Activated CD4-positive, alpha-beta T cell treated with anti-CD3 and anti-CD28 coated beads, Interleukin-2, amount 10 ng/mL, durations not matched to agents 24 days and 14 days (primary cell): ENCODE measurements at places on chromosomes 7 and 10. TPM values are rescaled to one million over a fixed set of nuclear protein-coding genes. Genes with fewer than 3 reads are reported as not detected.

C1QL3 gene
- total RNA-seq, result 0.21 TPM in 1 of 2 replicates, not detected in the other

DNA sequence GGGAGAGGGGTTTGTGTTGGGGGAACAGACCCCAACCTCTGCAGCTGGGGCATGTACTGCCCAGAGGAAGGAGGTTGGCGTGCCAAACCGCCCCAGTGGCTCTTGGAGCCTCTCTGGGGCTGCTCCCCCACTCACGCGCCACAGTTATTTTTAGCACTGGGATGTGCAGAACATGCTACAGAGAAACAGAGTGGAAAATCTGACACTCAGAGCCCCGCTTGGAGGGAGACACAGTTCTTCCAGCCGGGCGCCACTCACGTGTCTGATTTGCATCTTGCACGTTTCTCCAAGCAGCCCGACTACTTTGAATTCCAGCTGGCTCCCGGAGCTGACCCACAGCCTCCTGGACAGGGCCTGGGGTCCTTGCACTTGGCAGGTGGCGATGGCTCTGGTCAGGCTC, 182.0 kb downstream of the RPS24 start:
- no peak for DNase-seq

DNA sequence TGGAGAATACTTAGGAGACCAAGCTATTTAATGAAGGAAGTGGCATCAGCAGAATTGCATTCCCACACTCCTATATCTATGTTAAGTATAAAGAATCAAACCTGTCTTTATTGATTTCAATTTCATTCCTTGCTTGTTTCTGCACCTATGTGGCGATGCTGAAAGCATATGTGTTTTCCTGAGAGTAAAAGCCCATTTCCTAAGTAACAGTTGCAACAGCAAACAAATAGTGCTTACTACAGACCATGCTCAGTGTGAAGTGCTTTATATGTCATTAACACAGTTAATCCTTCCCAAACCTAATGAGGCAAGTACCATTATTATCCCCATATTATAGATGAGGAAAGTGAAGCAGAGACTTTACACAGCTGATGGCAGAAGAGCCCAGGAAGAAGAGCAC, 552.1 kb downstream of the PARD3 start:
- DNase-seq, result no peak

AKR1C4 gene
- not detected in 2 replicates for total RNA-seq

DNA sequence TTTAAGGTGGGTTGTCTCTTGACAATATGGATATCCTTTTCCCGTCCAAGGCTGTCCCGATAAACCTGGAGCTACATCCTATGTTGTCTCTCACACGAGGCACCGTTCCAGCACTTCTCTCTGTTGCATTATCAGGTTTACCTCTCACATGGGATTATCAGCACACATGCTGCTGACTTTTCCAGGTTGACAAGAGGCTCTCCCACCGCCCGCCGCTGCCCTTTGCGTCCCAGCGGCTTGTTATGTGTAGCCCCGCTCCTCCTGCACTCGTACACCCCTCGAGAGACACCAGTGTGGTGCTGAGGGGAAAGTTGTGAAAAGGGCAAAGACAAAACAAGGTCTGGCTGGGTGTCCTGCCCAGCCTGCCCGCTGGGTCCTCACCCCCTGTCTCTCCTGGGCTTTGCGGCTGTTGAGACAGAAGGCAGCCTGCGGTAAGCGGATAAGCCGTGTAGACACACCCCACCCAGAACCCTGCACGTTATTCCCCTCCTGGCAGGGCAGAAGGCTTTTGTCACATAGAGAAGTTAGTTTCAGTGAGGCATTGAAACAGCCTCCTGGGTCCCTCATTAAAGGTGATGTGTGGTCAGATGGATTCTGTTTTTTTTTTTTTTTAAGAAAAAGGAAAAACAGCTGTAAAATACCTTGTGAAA, 38.7 kb downstream of the UBE3C start:
- no peak for DNase-seq

ZNF273 gene
- total RNA-seq, result 8.7 and 9.4 TPM in 2 replicates

ASB4 gene
- total RNA-seq, result not detected in 2 replicates
